ENCODE measurements at places on chromosomes 4 and X.

DNA sequence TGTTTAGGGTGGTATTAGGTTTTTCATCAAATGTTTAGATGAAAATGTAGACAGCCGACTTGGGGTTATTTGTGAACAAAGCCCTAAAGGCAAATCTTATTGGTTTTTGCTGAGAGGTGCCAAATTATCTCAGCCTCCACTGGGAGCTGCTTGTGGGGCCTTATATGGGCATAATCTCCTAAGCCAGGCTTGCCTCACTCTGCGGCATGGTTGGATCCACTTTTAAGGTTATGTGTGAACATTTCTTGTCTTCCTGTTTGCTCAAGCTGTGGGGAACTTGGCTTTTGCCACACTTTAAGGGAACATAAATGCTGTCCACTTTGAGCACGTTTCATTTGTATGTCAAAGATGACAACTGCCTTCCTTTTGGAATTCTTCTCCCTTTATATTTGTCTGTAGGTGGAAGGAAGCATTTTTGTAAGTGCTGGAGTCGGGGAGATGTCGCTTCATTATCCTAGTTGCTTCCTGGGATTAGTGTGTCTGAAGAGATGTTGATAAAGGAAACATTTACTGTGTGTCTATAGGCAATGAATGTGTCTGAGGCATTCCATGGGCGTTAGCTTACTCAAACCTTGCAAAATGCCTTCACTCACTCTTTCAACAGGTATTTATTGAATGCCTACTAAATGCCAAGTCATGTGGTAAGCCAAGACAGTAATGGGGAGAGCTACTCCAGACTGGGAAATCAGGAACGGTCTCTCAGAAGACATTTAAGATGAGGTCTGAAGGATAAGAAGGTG is 78.3 kb downstream of the SLC9A6 start:
- H3K4me1 ChIP-seq = no peaks in the 10 kb centered on the region
- no peaks in the 10 kb centered on the region for H3K27me3 ChIP-seq
- no peak overlapping the region for H3K27ac ChIP-seq
- DNase-seq = no peak

- H3K27ac ChIP-seq = no peak overlapping the region
- peaks cover 46% of the 10 kb centered on the region for H3K36me3 ChIP-seq
- H3K4me1 ChIP-seq = peaks cover 1% of the 10 kb centered on the region
- H3K4me3 ChIP-seq = no peak overlapping the region
- no peak for DNase-seq
- H3K27me3 ChIP-seq = no peaks in the 10 kb centered on the region
Observed at GRCh38 chrX:362351-362750, 24.4 kb downstream of the PPP2R3B start.

DNA sequence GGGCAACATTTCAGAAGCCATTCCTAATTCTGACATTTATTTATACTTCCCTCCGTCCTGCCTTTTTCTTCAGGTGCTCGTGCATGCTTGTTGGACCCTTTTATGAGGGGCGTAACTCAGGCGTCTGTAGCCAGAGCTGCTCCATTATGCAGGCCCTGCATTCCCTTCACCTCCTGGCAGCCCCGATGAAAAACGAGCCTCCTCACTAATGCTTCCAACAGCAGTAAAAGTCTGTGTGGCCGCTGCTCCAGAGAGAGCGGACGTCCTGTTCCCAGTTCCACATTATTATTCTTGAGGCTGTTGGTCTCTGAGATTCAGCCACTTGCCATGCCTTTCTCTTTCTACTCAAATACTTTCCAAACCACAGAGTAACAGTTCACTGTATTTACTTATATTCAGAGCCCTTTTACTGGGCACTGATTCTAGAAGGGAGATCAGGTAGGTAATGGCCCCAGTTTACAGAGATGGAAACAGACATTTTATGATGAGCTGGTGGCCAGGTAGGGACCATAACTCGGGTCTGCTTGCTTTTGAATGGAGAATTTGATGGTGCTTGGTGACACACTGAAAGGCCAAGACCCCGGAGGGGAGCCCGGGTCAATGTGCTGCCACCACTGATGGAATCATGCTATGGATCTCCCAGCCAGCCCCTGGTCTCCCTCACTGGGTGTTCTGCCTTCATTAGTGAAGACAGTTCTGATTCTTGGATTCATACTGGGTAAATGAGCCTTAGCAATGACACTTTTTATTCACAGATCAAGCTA is 101.0 kb downstream of the GATB start:
- no peaks in the 10 kb centered on the region for H3K27me3 ChIP-seq
- peaks cover 2% of the 10 kb centered on the region for H3K4me1 ChIP-seq
- no peak overlapping the region for H3K27ac ChIP-seq
- no peak overlapping the region for H3K4me3 ChIP-seq
- DNase-seq = no peak
- peaks cover 5% of the 10 kb centered on the region for H3K36me3 ChIP-seq

GRCh38 chrX:41602816-41603345 is 85.9 kb upstream of the GPR34 start:
- H3K27ac ChIP-seq = no peak overlapping the region
- H3K27me3 ChIP-seq = no peaks in the 10 kb centered on the region
- H3K4me1 ChIP-seq = peaks cover 2% of the 10 kb centered on the region
- no peak overlapping the region for H3K4me3 ChIP-seq

Data from progenitor cell of endocrine pancreas (in vitro differentiated cells).